ENCODE measurements at places on chromosomes 7 and 10. TPM values are rescaled to one million over a fixed set of nuclear protein-coding genes. Genes with fewer than 3 reads are reported as not detected.

- no peak for DNase-seq
These were observed 61.9 kb downstream of the MCU start for GRCh38 chr10:72753760-72754231.

DNA sequence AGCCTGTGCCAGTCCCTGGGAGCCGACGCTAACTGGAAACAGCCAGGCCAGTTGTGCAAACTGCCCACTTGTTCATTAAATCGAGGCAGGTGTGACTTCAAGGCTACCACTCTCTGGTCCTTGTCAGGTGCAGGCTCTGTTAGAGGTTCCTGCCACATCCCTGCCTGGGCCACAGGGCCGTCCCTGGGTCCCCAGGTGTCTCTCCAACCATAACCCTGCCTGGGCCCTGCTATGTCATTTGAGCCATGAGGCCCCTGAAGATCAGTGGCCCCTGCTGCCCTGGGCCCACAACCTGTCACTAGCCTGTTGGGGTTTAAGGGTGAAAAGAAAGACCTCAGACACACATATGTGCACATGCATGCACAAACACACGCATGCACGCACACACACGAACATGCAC, 326.9 kb downstream of the TNS3 start:
- no peak for DNase-seq

TUBGCP2 gene
- total RNA-seq, result 70.5 TPM

PLEKHS1 gene
- 1.7 TPM for total RNA-seq

- no peak for DNase-seq
These were observed 530.9 kb downstream of the KCNMA1 start for GRCh38 chr10:77106676-77107075.

- no peak for DNase-seq
These were observed 228.2 kb downstream of the ATRNL1 start for GRCh38 chr10:115321360-115321759.

DNA sequence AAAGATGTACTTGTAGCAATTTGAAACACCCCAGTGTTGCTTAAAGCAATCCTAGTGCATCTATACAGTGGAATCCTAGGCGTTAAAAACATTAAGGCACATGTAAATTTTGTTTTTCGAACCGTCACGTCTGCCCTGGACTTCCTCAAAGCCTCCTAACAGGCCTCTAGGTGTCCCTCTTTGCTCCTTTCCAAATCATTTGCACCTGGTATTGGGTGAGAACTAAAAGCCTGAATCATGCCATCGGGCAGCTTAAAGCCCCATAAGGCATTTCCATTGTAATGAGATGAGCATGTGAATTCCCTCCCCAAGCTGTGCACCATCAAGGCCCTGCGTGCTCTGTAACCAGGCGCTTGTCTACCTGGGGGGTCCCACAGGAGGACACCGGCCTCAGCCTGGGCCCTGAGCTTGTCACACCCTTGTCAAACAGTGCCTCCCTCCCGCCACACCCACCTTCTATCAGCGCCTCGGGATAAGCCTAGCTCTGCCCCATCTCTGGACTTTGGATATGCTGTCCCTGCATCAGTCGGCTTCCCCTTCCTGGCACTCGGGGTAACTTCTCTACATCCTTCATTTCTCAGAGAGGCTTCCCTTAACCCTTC, 89.2 kb downstream of the WDR11 start:
- DNase-seq, result no peak

SGCE gene
- total RNA-seq, result 183 TPM

- DNase-seq, result peak; percentile 83
These were observed 3.0 kb downstream of the AFAP1L2 start for GRCh38 chr10:114401195-114401791.

DNA sequence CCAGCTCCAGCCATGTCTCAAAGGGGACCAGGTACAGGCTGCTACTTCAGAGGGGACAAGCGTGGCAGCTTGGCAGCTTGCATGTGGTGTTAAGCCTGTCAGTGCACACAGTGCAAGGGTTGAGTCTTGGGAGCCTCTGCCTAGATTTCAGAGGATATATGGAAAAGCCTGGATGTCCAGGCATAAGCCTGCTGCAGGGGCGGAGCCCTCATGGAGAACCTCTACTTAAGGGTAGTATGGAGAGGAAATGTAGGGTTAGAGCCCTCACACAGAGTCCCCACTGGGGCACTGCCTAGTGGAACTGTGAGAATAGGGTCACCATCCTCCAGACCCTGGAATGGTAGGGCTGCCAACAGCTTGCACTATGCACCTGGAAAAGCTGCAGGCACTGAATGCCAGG, 7.7 kb upstream of the NT5C3A start:
- DNase-seq, result no peak

DNA sequence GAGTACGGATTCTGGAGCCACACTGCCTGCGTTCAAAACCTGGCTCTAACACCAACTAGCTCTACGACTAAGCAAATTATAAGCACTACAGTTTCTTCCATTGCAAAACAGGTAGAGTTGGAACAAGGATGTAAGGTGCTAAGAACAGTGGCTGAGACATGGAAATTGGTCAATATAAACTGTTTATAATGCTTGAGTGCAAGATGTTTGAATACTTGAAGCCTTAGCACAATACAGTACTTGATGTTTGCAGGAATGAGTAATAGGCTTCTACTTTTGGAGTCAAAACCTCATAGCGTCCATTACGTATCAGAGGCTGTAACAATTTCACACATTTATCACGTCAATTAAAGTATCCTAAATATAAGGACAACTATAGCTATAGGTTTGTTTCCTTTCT, 6.9 kb downstream of the NT5C2 start:
- DNase-seq, result no peak

ZNF316 gene
- total RNA-seq, result 14.5 TPM

DNA sequence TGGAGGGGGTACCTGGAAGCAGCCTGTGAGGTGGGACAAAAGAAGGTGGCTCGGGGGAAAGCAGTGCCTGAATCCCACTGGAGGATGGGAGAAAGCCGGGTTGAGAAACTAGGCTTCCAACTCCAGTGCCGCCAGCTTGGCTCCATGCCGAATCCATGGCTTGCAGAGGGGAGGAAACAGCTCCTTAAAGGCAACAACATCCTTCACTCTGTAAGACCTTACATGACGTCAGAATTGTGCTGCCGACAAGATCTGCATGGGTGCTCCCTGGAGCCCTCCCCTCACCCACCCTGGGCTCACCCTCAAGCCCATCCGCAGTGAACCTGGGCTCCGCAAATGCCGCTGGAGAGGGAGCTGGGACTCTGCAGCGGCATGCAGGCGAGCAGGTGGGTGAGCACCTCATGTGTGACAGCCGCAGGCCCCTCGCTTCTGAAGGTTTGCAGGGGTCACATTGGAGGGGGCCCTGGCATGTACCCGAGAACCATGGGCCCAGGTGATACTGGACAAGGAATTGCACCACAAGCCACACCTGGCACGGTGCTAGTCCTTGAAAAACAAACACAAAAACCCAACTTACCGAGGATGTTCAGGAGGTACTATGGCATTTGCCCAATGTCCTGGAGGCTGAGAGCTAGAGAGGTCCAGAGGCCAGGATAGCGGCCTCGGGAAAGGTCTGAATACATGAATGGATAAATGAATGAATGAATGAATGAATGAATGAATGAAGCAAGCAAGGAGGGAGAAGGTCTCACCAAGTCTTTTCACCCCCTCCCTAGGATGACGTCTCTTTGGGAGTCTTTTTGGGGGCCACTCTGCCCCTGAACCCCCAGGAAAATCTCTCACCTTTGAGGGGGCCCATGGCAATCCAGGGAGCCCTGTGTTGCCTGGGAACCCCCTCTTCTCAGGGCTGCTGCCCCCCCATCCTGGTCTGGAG, 238.6 kb upstream of the SHH start:
- DNase-seq, result no peak

DNA sequence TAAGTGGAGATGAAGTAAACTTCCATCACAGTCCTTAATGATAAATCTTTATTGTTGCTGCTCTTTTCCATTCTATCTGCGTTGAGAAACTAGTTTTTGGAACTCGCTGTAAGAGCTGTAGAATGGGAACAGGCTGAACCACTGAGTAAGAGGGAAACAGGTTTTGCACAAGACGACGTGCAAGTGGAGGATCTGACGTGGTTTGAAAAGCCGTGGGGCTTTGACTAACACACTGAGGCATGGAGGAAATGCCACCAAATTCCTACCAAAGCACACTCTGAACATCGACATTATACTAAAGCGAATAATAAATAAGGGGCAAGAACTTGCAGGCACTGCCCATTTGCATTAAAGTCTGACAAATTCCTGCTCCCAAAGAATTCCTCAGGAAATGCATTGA, 160.6 kb downstream of the KLF6 start:
- no peak for DNase-seq

DNA sequence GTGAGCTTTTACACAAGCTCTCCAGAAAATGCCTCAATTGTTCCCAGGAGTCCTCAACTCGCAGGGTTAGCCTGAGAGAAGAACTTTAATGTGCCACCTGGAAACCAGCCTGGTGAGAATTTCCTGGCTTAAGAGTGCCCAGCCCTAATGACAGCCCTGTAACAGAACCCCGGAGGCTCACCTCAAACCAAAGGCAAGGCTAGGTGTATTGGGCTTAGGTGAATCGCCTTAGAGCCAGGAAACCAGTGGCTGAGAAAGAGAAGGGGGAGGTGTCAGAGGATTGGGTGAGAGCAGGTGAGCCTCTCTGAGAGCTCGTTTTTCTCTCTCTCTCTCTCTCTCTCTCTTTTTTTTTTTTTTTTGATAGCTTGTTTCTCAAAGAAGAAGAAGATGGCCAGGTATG, 7.3 kb downstream of the OCM2 start:
- DNase-seq, result no peak

DNA sequence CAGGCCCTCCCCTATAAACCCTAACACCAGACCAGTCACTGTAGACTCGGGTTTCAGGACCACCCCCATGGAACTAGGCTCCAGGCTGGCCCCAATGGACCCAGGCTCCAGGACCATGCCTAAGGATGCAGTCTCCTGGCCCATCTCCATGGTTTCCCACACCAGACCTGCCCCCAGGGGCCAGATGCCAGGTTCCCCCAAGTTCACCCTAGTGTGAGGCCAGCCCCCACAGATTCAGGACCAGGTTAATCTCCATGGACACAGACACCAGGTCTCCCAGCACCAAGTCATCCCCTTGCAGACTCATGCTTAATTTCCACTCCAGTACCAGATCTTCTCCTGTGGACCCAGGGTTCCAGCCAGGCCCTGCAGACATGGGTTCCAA, 103.8 kb upstream of the LANCL2 start:
- DNase-seq, result no peak

GRCh38 chr7:148296994-148297644, 293.4 kb upstream of the C7orf33 start:
- no peak for DNase-seq

GRCh38 chr7:116616555-116617059, 55.4 kb upstream of the MET start:
- DNase-seq, result no peak

DNA sequence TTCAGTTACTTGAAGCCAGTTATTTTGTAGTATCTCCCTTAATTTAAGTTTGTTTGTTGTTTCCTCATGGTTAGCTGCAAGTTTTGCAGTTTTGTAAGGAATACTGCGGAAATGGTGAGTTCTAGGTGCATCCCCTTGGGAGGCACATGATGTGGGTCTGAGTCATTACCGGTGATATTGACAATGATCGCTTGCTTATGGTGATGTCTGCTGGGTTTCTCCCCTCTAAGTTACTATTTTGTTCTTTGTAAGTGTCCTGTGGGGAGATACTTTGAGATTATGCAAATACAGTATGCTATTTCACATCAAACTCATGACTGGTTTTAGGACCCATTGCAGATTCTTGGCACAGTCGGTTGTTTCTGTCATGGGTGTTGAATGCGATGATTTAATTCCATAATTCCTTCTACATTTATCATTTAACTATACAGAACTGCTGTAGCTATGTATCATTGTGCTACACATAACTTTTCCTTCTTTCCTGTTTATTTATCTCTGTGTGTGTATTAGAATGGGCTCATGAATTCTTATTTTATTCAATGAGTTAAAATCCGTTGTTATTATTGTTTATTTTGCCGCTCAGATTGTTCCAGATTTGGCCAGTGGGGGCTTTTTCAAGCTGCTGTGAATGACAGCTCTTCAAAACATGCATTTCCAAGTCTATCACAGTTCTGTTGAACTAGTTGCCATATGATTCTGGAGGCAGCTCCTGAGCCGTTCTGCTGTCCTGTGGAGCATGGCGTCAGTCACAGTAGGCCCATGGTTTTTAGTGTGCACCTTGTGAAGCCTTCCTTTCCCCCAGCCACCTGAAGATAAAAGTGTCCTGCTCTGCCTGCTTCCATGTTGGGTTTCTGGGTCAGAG, 18.4 kb downstream of the TSPAN14 start:
- no peak for DNase-seq

DNA sequence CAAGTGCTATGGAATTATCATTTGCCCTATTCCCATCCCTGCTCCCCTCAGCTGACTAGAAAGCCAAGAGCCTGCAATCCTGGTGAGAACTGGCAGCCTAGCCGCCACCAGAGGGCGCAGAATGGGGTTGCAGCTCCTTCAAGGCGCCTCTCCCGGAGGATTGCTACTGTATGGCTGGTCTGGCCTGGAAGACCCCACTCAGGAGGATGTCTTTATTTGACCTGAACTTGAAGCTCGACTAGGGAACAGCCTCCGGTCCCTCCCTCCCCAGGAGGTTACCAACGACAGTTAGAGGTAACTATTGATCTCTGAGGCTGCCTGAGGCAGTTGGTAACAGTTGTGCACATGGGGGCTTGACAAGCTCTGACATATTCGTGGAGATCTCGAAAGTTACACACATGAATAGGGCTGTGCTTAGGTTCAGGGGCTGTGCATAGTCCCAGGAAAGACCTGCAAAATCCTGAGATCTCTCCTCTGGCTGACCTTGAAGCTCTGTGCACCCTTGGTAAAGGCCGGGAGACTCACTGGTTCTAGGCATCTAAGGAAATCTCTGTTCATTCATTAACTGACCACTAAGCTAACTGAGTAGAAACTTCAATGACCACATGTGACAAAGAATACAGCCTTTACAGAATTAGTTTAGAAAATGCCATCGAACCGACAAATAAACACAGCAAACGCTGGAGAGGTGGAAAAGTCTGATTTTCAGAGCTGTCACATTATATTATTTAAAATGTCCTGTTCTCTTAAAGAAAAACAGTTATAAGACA, 65.7 kb downstream of the TSPAN12 start:
- peak; percentile 75 for DNase-seq

- no peak for DNase-seq
These were observed 9.4 kb downstream of the MTG1 start for GRCh38 chr10:133403359-133403758.

MAGI2 gene
- total RNA-seq, result 20.1 TPM

GALNT17 gene
- 17.9 TPM for total RNA-seq

All from ovary (tissue), 10 donors.